CD4-positive, alpha-beta T cell treated with Interleukin-2 at 100 ng/mL for 4 hours (primary cell): ENCODE measurements at places on chromosomes 5 and 9.
A peak's percentile ranks its signal among the peaks of the same experiment; 100 is the strongest.

DNA sequence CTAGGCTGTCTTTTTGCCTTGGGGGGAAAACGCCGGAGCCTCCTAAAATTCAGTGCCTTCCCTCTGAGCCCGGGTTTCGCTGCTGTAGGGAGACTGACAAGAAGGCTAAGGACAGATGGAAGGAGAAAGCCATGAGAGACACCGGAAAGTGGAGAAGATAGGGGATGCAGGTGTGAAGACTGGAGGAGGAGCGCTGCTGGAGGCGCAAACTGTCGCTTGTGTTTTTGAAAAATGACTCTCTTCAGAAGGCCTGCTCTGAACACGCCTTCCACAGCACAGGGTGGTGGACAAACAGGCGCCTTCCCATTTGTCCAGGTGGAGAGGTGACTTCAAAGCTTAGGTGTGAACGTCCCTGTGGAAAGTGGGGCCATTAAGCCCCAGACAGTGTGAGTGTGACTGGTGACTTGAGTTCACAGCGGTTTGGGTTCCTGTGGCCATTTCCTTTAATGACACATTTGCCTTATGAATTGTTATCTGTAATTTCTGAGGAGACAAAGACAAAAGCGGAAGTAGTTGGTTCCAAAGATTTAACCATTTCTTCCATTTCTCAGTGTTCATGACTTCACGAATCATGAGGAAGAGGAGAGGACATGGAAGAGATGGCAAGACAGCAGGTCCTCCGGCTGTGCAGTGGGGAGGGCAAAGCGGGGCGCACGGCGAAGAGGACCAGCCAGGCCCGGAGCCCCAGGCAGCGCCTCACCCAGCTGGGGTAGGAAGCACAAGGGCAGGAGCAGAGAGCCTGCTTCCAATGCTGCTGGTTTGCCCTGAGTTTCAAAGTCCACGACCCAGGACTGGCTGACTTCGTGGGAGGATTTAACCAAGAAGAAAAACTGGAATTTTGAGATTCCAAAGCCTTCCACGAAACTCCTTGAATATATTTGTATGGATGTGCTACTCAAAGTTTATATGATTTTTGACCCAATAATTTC lies 27.8 kb upstream of the SEMA4D start:
- no peak for DNase-seq

DNA sequence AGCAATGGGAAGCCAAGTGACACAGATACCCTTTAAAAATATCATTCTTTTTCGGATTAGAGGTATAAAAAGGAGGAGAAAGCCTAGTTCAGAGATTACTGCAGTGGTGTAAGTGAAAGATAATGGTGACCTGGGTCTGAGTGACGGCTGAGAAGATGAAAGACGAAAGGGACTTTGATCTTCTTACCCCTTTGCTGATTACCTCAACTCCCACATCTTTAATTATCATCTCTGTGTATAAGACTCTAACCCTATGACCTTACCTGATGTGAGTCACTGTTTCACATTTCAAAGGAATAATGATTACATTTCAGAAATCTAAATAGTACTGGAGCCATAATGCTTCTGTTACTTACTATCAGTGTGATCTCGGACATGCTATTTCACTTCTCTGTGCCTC lies 21.4 kb upstream of the CCNO start:
- no peak for DNase-seq

DNA sequence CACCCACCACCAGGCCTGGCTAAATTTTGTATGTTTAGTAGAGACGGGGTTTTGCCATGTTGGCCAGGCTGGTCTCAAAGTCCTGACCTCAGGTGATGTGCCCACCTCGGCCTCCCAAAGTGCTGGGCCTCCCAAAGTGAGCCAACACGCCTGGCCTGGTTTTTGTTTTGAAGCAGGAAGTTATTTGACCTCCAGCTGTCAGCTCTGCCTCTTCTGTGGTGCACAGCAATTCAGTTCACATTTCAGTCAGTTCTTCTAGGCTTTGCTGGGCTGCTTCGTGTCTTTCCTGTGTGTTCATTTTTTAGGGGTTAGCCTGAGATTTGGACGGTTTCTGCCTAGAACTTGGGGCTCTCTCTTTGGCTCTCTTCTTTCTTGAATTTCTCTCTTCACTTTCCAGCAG lies 8.9 kb downstream of the LCN1 start:
- DNase-seq = no peak

GRCh38 chr5:31717561-31717960 lies 78.6 kb downstream of the PDZD2 start:
- DNase-seq = no peak

DNA sequence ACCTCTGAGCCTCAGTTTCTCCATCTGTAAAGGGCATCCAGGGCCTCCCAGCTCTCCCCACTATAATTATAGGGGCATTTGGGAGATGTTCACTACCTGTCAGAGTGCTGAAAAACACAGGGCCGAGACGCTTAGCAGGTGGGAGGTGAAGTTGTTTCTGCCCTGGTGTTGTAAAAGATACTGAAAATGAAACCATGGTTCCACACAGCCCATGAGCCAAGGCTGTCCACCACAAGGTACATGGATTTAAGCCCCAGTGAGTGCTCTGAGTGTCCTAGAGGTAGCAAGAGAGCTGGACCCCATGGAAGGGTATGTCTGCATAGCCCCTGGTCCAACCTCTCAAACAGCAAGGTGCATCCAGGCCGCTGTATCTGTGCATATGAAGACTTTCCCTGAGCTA lies 137.5 kb downstream of the C5orf15 start:
- no peak for DNase-seq

GRCh38 chr5:134525683-134526482 lies 413 bp downstream of the JADE2 start:
- DNase-seq = peak; percentile 76

- no peak for DNase-seq
Observed at GRCh38 chr9:137626464-137626863, 7.7 kb downstream of the EHMT1 start.

GRCh38 chr9:107960916-107961315 lies 471.3 kb upstream of the KLF4 start:
- no peak for DNase-seq

DNA sequence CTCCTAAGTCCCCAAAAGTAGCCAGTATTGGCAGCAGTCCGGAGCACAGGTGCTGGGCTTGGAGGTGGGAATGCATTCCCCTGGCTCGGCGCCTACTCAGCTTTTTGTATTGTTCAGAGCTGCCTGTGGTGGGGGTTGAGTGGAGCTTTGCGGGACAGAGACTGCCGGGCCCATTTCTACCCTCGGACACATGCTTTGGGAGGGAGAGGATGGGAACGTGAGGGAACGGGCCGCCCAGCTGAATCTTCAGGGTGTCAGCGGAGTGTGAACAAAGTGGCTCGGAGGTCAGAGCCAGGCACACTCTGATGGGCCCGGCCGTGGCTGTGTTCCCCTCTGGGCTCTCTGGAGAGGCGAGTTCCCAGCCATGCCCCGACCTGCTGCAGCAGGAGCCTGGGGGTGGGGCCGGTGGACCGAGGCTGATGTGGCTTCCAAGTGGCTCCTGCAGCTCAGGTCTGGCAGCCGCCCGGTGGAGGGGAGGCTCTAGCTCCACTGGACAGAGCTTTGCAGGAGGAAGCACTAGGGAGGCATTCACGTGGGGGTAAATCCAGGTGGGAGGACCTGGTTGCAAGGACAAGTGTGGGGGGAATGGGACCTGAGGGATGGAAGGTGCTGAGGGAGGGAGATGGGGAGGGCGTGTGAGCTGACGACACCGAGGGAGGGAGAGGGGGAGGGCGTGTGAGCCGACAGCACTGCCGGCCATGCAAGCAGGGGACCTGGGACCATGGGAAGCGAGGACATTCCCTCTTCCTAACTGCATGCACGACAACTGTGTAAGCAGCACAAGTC lies 31.1 kb upstream of the SLC6A3 start:
- no peak for DNase-seq

DNA sequence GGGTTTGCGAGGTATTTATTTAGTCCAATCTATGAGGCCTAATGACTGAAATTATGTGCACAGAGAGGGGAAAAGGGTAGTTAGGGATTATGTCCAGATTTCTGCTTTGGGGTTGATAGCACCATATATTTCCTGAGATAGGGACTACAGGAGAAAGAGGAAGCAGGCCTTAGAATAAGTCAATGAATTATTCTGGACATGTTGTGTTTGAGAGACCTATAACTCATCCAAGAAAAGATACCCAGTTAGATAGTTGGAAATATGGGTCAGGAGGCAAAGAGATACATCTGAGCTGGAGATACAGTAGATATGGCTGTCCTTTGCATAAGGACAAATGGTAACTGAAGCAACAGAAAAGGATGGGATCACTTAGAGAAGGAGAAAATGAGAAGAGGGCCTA lies 53.1 kb downstream of the NR3C1 start:
- no peak for DNase-seq

DNA sequence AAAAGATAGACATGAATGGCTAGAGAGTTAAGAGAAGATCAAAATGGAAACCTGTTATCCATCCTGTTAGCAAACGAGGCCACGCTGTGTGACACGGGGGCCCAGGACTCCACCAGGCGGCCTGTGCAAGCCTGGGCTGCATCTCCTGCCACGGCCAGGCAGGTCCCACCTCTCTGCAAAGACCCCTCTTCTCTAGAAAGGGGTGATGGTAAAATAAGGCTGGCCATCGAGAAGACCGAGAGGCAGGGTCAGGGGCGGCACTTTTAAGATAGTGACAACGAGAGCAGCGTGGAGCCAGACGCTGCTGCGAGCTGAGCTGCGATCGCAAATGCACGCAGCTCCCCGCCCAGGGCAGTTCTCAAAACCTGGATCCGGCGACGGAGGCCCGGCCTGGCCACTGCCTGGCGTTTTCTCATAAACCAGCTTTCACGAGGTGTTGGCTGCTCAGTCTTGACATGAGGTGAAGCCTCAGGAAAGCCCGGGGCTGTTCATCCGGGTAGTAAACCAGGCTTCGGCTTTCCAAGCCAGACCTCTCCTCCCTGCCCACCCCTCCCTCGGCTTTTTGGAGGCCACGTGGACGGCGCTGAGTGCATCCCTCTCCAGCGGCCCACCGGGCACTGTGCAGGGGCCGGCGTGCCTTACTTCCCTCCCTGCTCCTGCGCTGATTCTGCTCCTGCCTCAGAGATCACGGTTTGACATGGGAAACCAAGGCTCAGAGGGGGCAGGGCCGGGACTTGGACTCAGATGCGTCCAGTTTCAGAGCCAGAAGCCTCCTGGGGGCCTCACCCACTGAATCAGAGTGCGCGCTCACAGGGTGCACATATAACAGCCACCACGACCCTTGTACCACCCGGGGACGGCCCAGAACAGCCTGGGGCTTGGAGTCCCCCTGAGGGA lies 151.6 kb upstream of the PHYKPL start:
- no peak for DNase-seq

- no peak for DNase-seq
Observed at GRCh38 chr5:78065663-78066062, 228.8 kb downstream of the AP3B1 start.

DNA sequence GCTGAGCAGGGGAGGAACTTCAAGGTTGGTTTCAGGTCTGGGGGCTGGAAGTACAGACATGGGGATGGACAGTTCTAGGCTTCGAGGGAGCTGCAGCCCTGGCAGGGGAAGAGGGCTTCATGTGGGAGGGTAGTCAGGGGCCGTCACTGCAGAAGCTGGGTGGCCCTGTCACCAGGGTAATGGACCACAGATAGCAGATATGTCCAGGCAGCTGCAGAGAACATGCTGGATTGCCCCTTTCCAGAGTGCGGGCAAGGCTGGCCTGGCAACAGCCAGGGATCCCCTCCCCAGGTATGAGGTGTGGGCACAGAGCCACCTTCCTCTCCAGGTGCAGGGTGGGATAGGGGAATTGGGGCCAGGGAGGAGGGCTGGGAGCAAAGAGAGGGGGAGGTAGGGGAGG lies 206.5 kb downstream of the GADD45G start:
- no peak for DNase-seq

- DNase-seq = no peak
Observed at GRCh38 chr5:9370256-9370655, 175.6 kb downstream of the SEMA5A start.

DNA sequence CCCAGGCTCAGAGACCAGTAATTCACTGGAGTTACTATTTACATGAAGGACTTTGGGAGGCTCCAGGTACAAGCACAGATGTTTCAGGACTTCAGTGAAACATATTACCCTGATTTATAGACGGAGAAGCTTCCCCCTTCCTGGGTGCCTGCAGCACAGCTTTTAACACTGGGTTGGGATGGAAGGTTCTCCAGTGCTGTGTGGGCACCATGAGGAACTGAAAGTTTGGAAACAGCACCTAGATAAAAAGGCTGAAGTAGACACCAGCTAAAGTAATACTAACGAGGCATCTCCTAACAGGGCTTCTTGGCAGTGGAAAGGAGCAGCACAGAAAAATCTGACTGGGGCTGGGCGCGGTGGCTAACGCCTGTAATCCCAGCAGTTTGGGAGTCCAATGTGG lies 70.7 kb downstream of the GCNT1 start:
- no peak for DNase-seq

GRCh38 chr5:128091579-128091978 lies 8.0 kb downstream of the SLC12A2 start:
- DNase-seq = no peak

DNA sequence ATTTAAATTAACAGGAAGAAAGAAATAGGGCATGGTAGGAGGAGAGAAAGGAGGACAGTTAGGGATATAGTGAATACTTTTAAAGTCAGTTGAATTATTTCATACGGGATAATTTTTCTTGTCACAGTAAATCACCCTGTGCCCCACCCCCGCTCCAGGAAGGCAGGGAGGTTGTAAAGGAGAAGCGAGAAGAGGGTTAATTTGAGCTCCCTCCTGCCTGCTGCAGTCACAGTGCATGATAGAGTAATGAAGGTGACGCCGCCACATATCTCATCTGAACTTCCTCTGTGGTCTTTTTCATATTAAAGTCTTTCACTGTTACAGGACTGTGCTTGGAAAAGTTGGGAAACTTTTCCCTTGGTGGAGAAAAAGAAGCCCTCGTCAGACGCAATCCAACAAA lies 896 bp upstream of the PCSK5 start:
- no peak for DNase-seq

- DNase-seq = no peak
Observed at GRCh38 chr5:148927307-148927946, 101.0 kb downstream of the ADRB2 start.

GRCh38 chr9:122103985-122104384 lies 10.9 kb upstream of the TTLL11 start:
- no peak for DNase-seq

GRCh38 chr9:134932171-134932570 lies 14.5 kb upstream of the FCN1 start:
- no peak for DNase-seq

GRCh38 chr9:135804581-135805421 lies 102.5 kb downstream of the CAMSAP1 start:
- DNase-seq = no peak

DNA sequence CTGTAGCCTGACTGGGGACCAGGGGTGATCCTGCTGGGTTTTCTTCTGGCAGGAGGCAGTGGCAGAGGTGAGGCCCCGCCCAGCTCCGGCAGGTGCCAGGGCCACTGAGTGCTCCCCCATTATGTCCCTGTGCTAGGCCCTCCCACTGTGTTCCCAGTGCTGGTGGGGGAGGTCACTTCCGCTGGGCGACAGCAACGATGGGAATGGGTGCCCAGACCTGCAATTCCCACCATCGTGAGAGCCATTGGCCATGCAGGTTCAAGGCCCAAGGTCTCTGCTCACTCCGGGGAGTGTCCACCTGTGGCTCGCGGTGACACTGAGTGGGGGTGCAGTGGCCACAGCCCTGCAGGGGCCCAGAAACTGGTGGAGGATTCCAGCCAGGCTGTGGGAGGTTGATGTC lies 98.6 kb downstream of the RXRA start:
- DNase-seq = no peak
